ENCODE measurements at places on chromosomes 7 and 10.

GRCh38 chr7:94417901-94418300 is 23.2 kb downstream of the COL1A2 start:
- no peaks in the 10 kb centered on the region for H3K27me3 ChIP-seq
- H3K36me3 ChIP-seq: peaks cover 96% of the 10 kb centered on the region
- no peak for DNase-seq
- no peak overlapping the region for H3K4me3 ChIP-seq
- no peak overlapping the region for H3K27ac ChIP-seq
- H3K4me1 ChIP-seq: no peaks in the 10 kb centered on the region

GRCh38 chr7:151459726-151460473 is 20.0 kb upstream of the CRYGN start:
- H3K27me3 ChIP-seq: no peaks in the 10 kb centered on the region
- peaks cover 27% of the 10 kb centered on the region for H3K4me1 ChIP-seq
- peaks cover 3% of the 10 kb centered on the region for H3K36me3 ChIP-seq
- peak overlapping the region; percentile 91 for H3K27ac ChIP-seq

GRCh38 chr10:130782467-130782866 is 529.1 kb downstream of the TCERG1L start:
- DNase-seq: no peak
- H3K27me3 ChIP-seq: peaks cover 3% of the 10 kb centered on the region
- no peaks in the 10 kb centered on the region for H3K4me1 ChIP-seq
- no peaks in the 10 kb centered on the region for H3K36me3 ChIP-seq

GRCh38 chr10:74705358-74705980 is 120.9 kb upstream of the KAT6B start:
- H3K27me3 ChIP-seq: no peaks in the 10 kb centered on the region
- H3K36me3 ChIP-seq: peaks cover 11% of the 10 kb centered on the region
- H3K4me3 ChIP-seq: no peak overlapping the region
- no peak for DNase-seq
- no peaks in the 10 kb centered on the region for H3K4me1 ChIP-seq

- no peak overlapping the region for H3K4me3 ChIP-seq
- H3K36me3 ChIP-seq: no peaks in the 10 kb centered on the region
- no peaks in the 10 kb centered on the region for H3K27me3 ChIP-seq
- H3K4me1 ChIP-seq: no peaks in the 10 kb centered on the region
- H3K27ac ChIP-seq: no peak overlapping the region
- no peak for DNase-seq
Measured at GRCh38 chr7:54995610-54996363, 23.0 kb upstream of the EGFR start.

GRCh38 chr7:126529833-126530232 is 722.9 kb downstream of the GRM8 start:
- H3K27ac ChIP-seq: no peak overlapping the region
- H3K4me3 ChIP-seq: no peak overlapping the region
- no peaks in the 10 kb centered on the region for H3K27me3 ChIP-seq
- H3K4me1 ChIP-seq: no peaks in the 10 kb centered on the region
- H3K36me3 ChIP-seq: no peaks in the 10 kb centered on the region

DNA sequence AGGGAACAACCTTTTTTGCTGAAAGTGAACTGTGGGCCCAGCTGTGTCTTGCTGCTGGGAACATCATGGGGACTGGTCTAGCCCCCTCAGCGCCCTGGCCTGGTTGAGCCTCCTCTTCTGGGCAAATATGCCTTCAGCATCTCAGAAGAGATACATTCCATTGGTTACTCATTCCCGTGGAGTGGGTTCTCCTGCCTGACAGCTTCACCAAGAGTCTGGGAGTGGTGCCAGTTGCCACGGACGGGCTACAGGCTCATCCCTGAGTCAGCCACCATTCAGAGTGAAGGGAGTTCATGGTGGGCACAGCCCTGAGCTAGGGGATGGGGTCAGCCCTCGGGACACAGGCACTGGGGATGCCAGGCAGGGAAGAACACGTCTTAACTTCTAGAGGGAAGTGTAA is 81.9 kb downstream of the RAMP3 start:
- peak overlapping the region; percentile 57 for H3K27ac ChIP-seq
- no peaks in the 10 kb centered on the region for H3K36me3 ChIP-seq
- no peaks in the 10 kb centered on the region for H3K27me3 ChIP-seq
- H3K4me3 ChIP-seq: no peak overlapping the region

- H3K27ac ChIP-seq: peak overlapping the region; percentile 41
- H3K27me3 ChIP-seq: no peaks in the 10 kb centered on the region
- H3K4me1 ChIP-seq: no peaks in the 10 kb centered on the region
- H3K36me3 ChIP-seq: no peaks in the 10 kb centered on the region
- H3K4me3 ChIP-seq: no peak overlapping the region
Measured at GRCh38 chr10:34526186-34526585, 288.9 kb downstream of the PARD3 start.

GRCh38 chr7:48299580-48300169 is 128.4 kb downstream of the ABCA13 start:
- no peaks in the 10 kb centered on the region for H3K4me1 ChIP-seq
- no peak overlapping the region for H3K27ac ChIP-seq
- no peaks in the 10 kb centered on the region for H3K36me3 ChIP-seq
- DNase-seq: no peak
- H3K4me3 ChIP-seq: no peak overlapping the region

GRCh38 chr10:46541017-46541661 is 15.3 kb downstream of the GPRIN2 start:
- H3K4me3 ChIP-seq: no peak overlapping the region
- peaks cover 81% of the 10 kb centered on the region for H3K27me3 ChIP-seq
- DNase-seq: no peak
- no peaks in the 10 kb centered on the region for H3K4me1 ChIP-seq
- H3K27ac ChIP-seq: no peak overlapping the region

DNA sequence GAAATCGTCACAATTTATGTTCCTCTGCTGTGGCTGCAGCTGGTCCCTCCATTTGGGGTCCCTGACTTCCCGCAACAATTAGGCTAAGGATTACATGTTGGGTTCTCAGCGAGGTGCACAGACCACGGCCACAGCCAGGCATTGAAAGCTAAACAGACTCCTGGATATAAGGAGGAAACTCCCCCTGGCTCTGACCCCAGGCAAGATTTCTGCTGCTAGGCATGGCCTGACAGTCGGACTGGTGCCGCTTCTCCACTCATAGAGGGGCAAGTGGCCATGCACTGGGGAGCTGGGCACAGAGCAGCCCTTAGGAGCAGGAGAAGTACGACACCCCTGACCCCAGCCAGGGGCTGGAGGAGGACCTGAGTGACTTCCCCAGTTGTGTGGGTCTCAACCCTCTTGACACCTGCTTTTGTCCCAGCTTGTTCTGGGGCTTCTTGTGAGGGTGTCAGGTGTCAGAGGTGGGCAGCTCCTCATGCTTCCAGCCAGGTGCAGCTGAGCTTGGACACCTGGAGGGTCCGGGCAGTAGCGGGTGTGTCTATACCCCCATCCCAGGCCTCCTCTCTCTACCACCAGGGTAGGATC is 38.3 kb downstream of the TSPAN15 start:
- H3K27me3 ChIP-seq: no peaks in the 10 kb centered on the region
- no peak for DNase-seq
- peaks cover 12% of the 10 kb centered on the region for H3K4me1 ChIP-seq
- no peak overlapping the region for H3K4me3 ChIP-seq
- no peaks in the 10 kb centered on the region for H3K36me3 ChIP-seq
